Stimulated activated CD4-positive, alpha-beta T cell treated with anti-CD3 and anti-CD28 coated beads, Interleukin-1b, Interleukin-23, amount 100 ng/mL, for 4 hours (primary cell): ENCODE measurements at places on chromosomes 1 and 21.

DNA sequence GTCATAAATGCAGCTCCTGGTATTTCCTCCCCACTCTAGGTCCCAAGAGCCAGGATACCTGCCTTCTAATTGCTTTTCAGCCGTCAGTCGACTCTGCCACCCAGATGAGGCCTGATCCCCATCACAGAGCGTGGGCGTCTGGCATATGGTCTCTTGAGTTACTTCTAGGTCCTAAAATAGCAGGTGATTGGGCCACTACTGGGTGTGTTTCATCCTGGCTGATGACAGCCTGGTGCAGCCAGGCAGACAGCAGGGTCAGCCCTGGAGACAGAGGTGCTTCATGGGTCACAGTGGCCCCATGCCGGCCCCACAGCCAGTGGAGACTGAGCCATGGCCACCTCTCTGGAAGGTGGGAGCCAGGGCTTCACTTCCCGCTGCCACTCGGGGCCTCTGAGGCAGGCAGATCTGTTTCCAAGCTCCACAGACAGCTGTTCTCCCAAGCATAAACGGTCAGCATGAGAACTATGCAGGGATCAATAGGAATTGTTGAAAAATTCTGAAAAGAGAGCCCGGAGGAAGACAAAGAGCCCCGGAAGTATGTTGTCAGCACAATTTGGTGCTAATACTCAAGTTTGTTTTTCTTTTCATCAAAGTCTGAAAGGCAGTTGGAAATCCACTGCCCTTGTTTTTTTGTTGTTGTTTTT is 83.0 kb downstream of the MAN1C1 start:
- no peak for DNase-seq

GRCh38 chr21:41817228-41817627 is 50.4 kb upstream of the RIPK4 start:
- DNase-seq, result no peak

DNA sequence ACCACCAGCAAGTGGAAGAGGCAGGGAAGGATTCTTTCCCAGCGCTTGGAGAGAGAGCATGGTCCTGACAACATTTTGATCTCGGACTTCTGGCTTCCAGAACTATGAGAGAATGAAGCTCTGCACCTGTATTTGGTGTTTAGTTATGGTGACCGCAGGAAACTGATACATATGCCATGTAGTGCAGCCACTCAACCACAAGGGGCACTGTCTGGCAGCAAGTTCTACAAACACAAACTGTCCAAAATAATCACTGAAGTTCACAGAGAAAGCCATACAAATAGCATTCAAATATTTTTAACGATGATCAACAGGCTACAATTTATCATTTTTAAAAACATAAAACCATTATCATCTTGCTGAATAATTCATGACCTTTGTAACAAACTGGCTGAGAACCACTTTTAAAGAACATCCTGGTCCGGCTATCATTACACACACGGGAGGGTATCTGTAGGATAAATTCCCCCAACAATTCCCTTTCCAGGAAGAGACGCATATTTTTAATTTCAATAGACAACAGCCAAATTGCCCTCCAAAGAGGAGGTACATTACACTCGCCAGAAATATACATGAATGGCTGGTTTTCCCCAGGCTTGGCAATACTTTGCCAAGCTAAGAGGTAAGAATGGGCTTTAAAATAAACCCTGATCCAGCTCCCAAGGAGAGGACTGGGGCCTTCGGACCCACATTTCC is 9.2 kb upstream of the CBR3 start:
- peak; percentile 42 for DNase-seq

- DNase-seq, result no peak
These were observed 85.1 kb upstream of the LMO4 start for GRCh38 chr1:87243573-87243972.

DNA sequence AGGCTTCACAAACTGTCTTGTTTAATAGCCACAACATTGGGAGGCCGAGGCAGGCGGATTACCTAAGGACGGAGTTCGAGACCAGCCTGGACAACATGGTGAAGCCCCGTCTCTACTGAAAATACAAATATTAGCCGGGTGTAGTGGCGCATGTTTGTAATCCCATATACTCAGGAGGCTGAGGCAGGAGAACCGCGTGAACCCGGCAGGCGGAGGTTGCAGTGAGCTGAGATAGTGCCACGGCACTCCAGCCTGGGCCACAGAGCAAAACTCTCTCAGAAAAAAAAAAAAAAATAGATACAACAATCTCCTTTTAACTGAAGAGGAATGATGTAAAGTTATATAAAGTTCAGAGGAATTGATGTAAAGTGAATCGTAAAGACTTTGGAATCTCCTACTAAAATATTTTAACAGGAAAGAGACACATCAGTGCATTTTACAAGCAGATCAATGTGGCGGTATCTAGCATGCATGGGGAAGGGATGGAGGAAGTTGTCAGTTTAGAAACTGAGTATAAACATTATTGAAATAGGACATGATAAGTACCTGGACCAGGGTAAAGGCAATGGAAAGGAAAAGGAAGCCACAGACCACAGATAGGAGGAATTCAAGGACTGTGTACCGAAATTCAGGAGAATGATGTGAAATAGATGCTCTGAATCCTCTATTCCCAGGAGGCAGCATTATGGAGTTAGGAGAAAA is 41.5 kb downstream of the PTPRC start:
- no peak for DNase-seq
